ENCODE measurements at places on chromosomes 16 and 17.

DNA sequence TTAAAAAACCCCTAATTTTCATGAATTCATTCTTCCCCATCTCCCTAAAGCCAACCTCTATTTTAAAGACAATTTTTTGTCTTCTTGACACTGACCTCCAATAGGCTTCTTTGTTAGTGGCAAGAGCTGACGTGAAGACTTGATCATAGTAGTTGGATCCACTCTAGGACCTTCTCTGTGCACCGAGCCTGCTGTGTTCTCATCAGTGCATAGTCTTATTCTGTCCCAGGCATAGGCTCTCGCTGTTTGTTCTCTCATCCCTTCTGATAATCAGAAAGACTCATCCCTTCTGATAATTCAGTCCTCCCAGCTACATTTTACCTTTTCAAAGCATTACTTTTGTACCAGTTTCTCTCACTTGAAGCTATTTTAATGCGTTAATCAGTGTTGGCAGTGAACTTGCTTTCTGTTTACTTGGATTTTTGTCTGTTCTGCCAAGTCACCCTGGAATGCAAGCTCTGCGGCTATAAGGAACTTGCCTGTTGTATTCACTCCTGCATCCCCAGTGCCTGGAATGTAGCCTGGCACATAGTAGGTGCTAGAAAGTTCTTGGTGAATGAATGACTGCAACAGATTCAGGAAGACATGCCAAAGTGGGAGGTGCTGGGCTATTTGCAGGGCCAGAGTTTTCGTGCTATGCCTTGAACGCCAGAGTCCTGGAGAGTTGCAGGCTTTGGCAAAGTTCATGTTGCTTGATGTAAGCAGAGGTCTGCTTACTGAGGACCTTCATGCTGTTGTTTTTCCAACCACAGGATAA lies 147.6 kb upstream of the MPHOSPH6 start:
- no peak overlapping the region for H3K27ac ChIP-seq
- no peak overlapping the region for H3K4me3 ChIP-seq
- H3K27me3 ChIP-seq = peaks cover 3% of the 10 kb centered on the region
- no peaks in the 10 kb centered on the region for H3K36me3 ChIP-seq

GRCh38 chr16:75640598-75640997 lies 6.9 kb downstream of the KARS1 start:
- peaks cover 14% of the 10 kb centered on the region for H3K4me1 ChIP-seq
- no peak for DNase-seq
- H3K36me3 ChIP-seq = peaks cover 38% of the 10 kb centered on the region
- no peaks in the 10 kb centered on the region for H3K27me3 ChIP-seq

GRCh38 chr17:47708312-47708863 lies 14.4 kb downstream of the TBKBP1 start:
- H3K27ac ChIP-seq = no peak overlapping the region
- no peak for DNase-seq
- no peak overlapping the region for H3K4me3 ChIP-seq
- H3K27me3 ChIP-seq = peaks cover 2% of the 10 kb centered on the region
- peaks cover 43% of the 10 kb centered on the region for H3K4me1 ChIP-seq
- H3K36me3 ChIP-seq = peaks cover 6% of the 10 kb centered on the region

GRCh38 chr16:88672776-88673175 lies 9.9 kb upstream of the MVD start:
- DNase-seq = no peak
- H3K27me3 ChIP-seq = no peaks in the 10 kb centered on the region
- no peak overlapping the region for H3K27ac ChIP-seq
- no peak overlapping the region for H3K4me3 ChIP-seq

DNA sequence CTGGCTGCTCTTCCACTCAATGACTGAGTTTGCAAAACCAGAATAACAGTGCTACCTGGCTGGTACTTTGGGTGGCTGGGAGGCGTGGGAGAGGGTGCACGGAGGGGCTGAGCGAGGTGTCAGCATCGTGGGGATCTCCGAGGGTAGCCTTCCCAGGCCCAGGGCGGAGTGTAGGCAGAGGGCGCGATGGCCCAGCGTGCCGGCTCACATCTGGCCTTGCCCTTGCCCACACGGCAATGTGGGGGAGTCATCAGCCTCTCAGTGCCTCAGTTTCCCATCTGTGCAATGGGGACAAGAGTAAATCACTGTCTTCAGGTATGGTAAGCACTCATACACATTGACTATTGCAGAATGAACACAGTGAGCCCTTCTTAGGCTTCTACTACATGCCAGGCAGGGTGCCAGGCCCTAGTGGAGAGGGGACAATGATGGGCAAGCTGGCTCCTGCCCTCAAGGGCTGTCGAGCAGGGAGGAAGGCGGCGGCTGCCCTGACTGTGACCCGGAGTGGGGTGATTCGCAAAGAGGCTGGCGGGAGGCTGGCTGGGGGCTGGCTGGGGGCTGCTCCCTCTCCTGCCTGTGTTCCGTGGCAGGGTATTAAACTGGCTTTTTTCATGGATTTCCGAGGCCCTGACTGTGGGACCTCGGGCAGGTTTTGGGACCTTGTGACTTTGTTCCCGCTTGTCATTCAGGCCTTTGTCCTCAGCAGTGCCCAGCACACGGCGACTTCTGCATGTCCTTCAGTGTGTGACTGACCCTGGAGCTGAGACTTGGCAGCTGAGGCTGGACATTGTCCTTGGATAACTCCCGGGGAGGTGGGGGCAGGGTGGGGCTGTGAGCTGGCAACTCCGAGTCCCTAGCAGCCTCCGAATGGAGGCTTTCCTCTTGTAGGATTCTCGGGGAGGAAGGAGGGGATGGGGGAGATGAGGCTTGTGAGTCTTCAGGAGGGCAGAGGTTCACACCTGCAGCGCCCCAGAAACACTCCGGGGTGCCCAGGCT lies 243.1 kb downstream of the SEC14L1 start:
- no peaks in the 10 kb centered on the region for H3K36me3 ChIP-seq
- H3K27ac ChIP-seq = no peak overlapping the region

- no peak for DNase-seq
- no peaks in the 10 kb centered on the region for H3K4me1 ChIP-seq
- H3K27ac ChIP-seq = no peak overlapping the region
- no peaks in the 10 kb centered on the region for H3K27me3 ChIP-seq
- no peaks in the 10 kb centered on the region for H3K36me3 ChIP-seq
These were observed 19.5 kb upstream of the CA10 start for GRCh38 chr17:52178012-52178411.

DNA sequence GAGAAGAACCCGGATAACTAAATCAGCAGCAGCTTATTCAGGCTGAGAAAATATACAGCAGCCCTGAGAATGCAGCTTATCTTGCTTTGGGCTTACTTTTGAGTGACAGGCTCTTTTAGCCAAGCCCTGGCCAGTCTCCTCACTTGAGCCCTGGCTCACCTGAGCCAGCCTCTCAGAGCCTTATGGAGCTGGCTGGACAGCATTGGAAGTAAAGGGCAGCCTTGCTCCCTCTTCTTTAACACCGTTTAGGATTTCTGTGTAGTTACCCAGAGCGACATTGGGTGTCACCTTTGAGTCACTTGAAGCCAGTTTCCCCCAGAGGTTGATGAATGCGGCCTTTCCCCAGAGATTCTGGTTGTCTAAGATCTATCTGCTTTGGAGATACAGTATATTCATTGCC lies 7.7 kb upstream of the NPIPB2 start:
- peak; percentile 48 for DNase-seq
- peaks cover 8% of the 10 kb centered on the region for H3K4me1 ChIP-seq
- H3K4me3 ChIP-seq = no peak overlapping the region
- no peaks in the 10 kb centered on the region for H3K27me3 ChIP-seq
- peak overlapping the region; percentile 55 for H3K27ac ChIP-seq

- no peak overlapping the region for H3K27ac ChIP-seq
- H3K27me3 ChIP-seq = peaks cover 23% of the 10 kb centered on the region
- H3K4me1 ChIP-seq = no peaks in the 10 kb centered on the region
These were observed 775 bp upstream of the CHP2 start for GRCh38 chr16:23753908-23754593.

GRCh38 chr17:38851434-38851833 lies 2.1 kb downstream of the RPL23 start:
- H3K27me3 ChIP-seq = no peaks in the 10 kb centered on the region
- H3K36me3 ChIP-seq = peaks cover 30% of the 10 kb centered on the region
- peak overlapping the region; percentile 100 for H3K27ac ChIP-seq
- H3K4me3 ChIP-seq = peak overlapping the region; percentile 97
- H3K4me1 ChIP-seq = peaks cover 28% of the 10 kb centered on the region
- no peak for DNase-seq

- no peaks in the 10 kb centered on the region for H3K36me3 ChIP-seq
- no peaks in the 10 kb centered on the region for H3K4me1 ChIP-seq
- H3K27ac ChIP-seq = no peak overlapping the region
- no peak overlapping the region for H3K4me3 ChIP-seq
- no peaks in the 10 kb centered on the region for H3K27me3 ChIP-seq
- DNase-seq = no peak
These were observed 17.0 kb upstream of the MEAK7 start for GRCh38 chr16:84521497-84521770.

- no peak overlapping the region for H3K27ac ChIP-seq
- H3K4me1 ChIP-seq = no peaks in the 10 kb centered on the region
- DNase-seq = no peak
- no peak overlapping the region for H3K4me3 ChIP-seq
- H3K27me3 ChIP-seq = peaks cover 14% of the 10 kb centered on the region
These were observed 16.4 kb upstream of the TAT start for GRCh38 chr16:71593048-71593999.

- peaks cover 9% of the 10 kb centered on the region for H3K4me1 ChIP-seq
- no peaks in the 10 kb centered on the region for H3K27me3 ChIP-seq
- peaks cover 31% of the 10 kb centered on the region for H3K36me3 ChIP-seq
- no peak for DNase-seq
- H3K27ac ChIP-seq = no peak overlapping the region
These were observed 10.7 kb downstream of the MFSD11 start for GRCh38 chr17:76748657-76749056.

DNA sequence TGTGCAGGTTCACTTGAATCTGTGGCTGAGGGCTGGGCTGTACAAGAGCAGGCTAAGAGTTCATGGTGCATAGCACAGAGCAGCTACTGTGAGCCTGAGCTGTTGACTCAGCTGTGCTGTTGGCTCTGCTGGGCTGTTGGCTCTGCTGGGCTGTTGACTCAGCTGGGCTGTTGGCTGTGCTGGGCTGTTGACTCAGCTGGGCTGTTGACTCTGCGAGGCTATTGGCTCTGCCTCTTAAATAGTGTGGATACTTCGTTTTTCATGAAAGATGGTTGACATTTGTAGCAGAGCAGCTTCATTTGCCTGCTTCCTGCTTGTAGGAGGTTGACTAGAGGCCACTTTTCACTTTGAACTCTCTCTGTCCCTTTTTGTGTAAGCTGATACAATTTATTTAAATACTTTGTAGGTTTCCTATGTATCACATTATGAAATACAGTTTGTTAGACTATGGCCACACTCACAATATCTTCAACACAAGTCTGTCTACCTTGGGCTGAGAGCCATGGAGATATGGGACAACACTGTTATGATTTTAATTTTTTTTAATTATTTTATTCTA lies 40.3 kb upstream of the CCNF start:
- no peaks in the 10 kb centered on the region for H3K4me1 ChIP-seq
- H3K36me3 ChIP-seq = peaks cover 4% of the 10 kb centered on the region
- DNase-seq = no peak
- no peak overlapping the region for H3K4me3 ChIP-seq
- no peak overlapping the region for H3K27ac ChIP-seq
- peaks cover 10% of the 10 kb centered on the region for H3K27me3 ChIP-seq

GRCh38 chr17:1920948-1921351 lies 91.1 kb downstream of the RPA1 start:
- no peak for DNase-seq
- H3K36me3 ChIP-seq = no peaks in the 10 kb centered on the region
- no peak overlapping the region for H3K4me3 ChIP-seq

GRCh38 chr17:80592243-80592642 lies 47.6 kb downstream of the RPTOR start:
- no peaks in the 10 kb centered on the region for H3K27me3 ChIP-seq
- peaks cover 4% of the 10 kb centered on the region for H3K36me3 ChIP-seq
- H3K27ac ChIP-seq = no peak overlapping the region
- H3K4me1 ChIP-seq = peaks cover 38% of the 10 kb centered on the region

All from memory B cell (primary cell).